ENCODE measurements at places on chromosomes 2 and 18.
A peak's percentile ranks its signal among the peaks of the same experiment; 100 is the strongest.

GRCh38 chr2:233938676-233939370 is 21.6 kb downstream of the TRPM8 start:
- DNase-seq = no peak

DNA sequence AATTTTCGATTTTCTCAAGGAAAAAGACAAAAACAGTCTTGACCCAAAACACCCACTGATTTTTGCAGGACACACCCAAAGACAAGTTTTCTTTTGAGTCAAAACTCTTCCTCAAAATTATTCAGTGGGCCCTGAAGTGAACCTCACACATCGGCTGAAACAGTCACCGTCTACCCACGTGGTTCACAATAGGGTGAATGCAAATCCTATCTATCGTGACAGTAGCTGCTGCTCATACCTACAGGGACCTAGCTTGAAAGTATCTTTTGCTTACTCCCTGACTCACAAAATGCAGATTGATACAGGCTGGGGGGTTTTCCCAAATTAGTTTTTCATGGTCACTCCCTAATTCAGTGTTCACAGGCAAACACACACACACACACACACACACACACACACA is 10.7 kb upstream of the CD226 start:
- DNase-seq = no peak

GRCh38 chr18:57516056-57516455 is 70.4 kb downstream of the FECH start:
- DNase-seq = no peak

GRCh38 chr2:73208258-73208657 is 5.8 kb upstream of the SMYD5 start:
- no peak for DNase-seq

DNA sequence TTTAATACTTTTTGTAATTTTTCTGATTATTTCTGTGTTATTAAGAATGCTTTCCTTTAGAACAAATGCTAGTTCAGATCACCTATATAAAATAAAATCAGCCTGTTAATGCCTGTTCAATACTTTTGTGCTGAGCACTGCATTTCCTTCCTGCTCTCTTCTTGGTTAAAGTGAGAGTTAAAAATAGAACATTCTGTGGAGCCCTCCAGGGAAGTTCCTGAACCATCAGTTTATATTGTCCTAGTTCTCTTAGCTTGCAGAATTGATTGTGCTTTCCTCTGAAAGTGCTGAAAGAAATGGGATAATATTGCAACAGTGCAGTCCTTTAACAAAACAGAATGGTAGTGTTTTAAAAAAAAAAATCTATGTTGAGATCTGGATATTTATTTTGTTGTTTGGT is 74.6 kb upstream of the UBXN4 start:
- no peak for DNase-seq

GRCh38 chr2:238379096-238379810 is 47.5 kb upstream of the ASB1 start:
- DNase-seq = no peak

DNA sequence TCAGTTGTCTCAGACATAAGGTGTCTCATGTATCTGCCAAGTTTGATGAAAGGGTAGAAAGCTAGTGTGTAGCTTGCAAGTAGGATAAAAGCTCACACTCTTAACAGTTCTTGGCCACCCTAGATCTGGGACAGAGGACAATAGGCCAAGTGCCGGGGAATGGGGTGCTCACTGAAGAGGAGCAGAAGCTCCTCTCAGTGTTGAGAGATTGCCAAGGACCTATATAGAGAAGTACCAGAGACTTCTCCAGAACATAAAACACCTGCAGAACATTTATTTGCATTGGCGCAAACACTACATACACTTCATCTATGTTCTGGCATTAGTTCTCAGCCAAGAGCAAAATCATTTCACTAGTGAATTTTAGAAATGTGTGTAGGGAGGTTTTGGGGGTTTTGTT is 2.9 kb upstream of the GTF3C3 start:
- no peak for DNase-seq

DNA sequence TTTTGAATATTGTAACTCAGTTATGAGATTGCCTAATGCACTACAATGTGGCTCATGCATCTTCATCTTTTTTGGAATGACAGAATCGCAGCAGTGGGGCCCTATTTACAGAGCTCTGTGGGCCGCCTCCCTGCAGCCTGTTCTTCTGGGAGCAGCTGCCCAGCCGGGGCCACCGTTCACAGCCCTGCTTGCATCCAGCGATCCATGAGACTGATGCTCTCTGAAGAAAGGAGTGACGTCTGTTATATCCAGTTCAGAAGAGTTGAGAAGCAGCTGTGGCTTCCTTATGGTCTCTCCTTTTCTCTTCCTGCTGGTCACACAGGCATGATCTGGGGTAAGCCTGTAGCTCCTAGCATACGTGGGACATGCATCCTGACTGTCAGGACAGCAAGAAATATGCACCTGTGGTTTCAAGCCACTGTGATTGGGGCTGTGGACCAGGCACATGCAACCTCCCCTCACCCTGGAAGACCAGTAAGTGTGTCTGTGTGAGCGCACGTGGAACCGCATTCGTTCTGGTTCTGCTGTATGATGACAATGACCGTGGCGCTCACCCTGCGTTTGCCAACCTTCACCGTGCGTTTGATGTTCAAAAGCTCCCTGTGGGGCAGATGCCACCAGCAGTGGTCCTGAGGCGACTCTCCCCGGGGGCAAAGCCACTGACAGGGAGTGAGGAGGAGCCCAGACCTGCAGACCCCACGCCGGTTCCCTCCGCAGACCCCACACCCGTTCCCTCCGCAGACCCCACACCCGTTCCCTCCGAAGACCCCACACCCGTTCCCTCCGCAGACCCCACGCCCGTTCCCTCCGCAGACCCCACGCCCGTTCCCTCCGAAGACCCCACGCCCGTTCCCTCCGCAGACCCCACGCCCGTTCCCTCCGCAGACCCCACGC is 189.8 kb downstream of the TMEM18 start:
- no peak for DNase-seq

- peak; percentile 26 for DNase-seq
Observed at GRCh38 chr18:68847219-68847837, 49.4 kb downstream of the CCDC102B start.

- peak; percentile 62 for DNase-seq
Observed at GRCh38 chr2:177753682-177754491, 318.7 kb downstream of the PDE11A start.

DNA sequence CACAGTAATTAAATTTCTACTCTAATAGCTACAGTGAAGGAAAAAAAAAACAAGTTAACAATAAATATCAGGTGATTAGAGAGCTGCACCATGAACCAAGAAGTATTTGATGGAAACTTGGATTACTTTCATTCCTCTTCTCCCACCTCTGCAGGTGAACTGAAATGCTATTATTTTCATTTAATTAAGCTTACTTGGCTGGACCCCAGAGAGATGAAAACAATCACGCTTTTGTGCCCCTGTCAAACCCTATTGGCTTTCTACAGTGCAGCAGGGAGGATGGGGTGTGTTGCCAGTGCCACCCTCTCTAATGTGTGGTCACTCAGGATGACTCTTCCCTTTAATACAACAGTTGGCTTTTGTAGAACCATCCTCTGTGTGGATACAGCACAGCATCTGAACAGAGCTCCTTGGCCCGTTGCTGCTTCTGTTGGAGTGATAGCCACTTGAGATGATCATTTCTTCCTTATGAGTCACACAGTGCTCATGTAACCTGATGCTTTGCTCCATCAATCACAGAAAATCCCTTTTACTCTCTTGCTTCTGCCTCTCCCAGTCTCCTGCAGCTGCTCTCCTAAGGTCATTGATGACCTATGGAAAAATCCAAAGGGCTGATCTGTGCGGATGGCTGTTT is 5.5 kb upstream of the ARL4C start:
- DNase-seq = peak; percentile 73

DNA sequence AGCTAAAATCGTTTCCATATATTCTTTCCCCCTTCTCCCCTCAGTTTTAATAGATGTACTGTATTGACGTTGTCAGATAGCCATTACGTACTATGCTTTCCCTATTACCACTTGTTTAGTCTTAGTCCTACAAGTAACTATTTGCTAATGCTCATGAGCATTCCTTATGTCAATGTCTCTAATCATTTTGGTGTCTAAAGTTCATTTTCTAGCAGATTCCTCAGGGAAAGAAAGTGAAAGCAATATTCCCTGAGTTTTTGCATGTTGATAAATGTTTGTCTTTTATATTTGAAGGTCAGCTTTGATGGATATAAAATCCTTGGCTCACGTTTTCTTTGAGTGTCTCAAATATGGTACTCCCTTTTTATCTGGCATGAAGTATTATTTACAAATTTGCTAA is 253.3 kb upstream of the STON1 start:
- no peak for DNase-seq

DNA sequence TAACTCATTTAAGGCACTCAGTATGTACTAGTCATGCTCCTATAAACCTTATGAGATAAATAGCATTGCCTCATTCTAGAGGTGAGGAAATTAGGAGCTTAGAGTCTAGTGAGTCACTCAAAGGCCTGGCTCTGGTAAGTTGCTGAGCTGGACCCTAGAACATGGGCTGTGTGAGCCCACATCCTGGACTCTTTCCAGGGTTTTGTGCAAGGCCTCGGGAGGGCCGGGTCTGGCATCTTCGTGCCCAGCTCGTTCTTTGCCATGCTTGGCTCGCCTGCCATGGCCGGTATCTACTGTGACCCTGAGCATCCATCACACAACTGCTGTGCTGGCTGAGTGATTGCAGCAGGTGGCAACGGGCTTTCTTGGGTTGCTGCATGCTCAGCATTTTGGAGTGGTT is 168.0 kb downstream of the LPIN1 start:
- DNase-seq = no peak

GRCh38 chr2:85959826-85960225 is 71.0 kb upstream of the ST3GAL5 start:
- no peak for DNase-seq

GRCh38 chr2:219856602-219857001 is 229.2 kb downstream of the SLC4A3 start:
- DNase-seq = no peak

DNA sequence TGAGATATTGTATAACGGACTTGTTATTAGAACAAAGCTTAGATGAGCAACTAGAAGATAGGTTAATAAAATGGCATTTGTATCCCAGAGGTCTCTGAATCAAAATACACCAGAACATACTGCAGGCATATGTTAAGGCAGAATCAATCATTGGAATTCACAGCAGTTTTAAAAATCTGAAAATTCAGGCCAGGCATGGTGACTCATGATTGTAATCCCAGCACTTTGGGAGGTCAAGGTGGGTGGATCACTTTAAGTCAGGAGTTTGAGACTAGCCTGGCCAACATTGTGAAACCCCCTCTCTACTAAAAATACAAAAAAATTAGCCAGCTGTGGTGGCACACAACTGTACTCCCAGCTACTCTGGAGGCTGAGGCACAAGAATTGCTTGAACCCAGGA is 405.2 kb downstream of the ZEB2 start:
- DNase-seq = no peak

DNA sequence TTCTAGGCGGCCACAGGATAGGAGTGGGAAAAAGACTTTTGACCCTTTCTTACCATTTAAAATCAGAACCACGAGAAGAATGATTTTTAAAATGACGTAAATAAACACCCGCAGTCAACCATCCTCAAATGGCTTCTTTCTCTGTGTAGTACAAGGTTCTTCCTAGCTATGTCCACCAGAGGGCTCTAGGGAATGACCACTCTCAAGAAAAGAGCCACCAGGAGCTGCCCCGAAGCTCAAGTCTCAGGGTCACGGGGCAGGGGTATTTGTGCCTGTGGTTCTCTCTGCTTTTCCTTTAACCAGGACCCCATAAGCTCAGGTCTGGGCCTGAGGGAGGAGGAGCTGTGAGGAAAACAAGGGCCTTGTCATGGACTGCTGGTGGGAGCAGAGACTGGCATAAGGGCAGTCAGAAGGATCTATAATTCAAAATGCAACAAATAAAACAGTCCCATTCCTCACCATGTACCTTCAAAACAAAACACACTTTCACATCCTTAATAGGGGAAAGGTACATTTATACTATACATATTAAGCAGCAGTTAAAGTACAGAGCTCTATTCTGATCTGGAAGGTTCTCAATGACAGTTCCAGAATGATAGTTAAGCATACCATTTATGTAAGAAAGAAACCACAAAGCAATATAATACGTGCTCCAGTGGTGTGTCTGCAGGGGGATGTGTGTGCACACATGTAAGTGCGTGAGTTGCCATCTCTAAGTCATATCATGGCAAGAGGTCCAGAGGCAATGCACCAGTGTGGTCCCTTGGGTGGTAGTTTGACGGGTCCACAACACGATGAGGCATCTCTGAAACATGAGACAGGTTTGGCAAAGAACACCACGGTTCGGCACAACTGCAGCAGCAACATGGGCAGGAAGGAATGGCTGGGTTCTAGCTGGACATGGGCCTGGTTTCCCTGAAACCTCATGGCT is 18.6 kb downstream of the LYPD1 start:
- no peak for DNase-seq

- DNase-seq = no peak
Observed at GRCh38 chr2:170365686-170366085, 187.7 kb downstream of the MYO3B start.

DNA sequence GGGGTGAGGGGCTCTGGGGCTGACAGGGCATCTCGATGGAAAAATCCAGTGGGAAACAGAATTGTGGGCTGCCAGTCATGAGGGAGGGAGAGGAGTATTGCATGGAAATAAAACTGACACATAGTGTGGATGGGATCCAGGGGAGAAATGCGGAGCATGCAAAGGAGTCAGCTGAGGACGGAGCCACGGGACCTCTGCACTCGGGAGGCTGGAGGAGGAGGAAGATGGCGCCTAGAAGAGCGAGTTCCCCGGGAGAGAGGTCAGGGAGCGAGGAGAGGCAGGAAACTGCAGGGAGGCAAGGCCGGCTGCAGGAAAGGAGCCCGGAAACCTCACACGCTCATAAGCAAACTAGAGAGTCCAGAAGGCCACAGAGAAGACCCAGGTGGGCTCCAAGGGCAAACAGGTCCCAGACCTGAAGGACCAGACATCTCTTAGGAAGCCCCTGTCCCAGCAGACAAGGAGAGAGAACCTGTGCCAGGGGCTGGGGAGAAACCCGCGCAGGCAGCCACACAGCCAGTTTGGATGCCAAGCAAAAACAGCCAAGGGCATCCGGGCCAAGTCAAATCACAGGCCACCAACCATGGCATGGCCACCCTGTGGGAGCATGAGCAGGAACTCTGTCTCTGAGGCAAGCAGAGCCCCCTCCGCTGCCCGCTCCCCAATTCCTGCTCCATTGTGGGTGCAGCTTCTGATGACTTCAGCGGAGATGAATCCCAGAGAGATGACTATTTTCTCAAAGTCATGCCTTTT is 218.8 kb upstream of the ID2 start:
- no peak for DNase-seq

- DNase-seq = no peak
Observed at GRCh38 chr2:2826209-2826551, 495.1 kb upstream of the MYT1L start.

- DNase-seq = no peak
Observed at GRCh38 chr18:60445341-60445740, 72.8 kb upstream of the MC4R start.

GRCh38 chr2:190158798-190159434 is 96.4 kb upstream of the MSTN start:
- no peak for DNase-seq

GRCh38 chr18:27789406-27789805 is 387.5 kb downstream of the CDH2 start:
- no peak for DNase-seq

DNA sequence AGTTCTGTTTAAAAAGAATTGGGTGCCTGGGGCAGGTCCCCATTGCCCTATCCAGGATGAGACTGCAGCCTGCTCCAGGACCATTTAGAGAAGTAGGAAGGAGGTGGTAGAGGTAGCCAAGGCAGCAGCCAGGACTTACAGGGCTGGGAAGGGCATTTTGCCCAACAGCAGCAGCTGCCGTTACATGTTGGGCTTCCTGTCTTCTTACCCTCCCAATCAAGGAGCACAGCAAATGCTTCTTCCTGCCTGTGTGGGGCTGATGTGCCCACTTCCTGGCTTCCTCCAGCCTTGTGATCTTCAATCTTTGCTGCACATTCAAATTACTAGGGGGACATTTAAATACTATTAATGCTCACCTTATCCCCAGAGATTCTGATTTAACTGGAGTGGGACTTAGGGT is 112.0 kb downstream of the QPCT start:
- no peak for DNase-seq
